ENCODE measurements at places on chromosomes 11 and 22.

DNA sequence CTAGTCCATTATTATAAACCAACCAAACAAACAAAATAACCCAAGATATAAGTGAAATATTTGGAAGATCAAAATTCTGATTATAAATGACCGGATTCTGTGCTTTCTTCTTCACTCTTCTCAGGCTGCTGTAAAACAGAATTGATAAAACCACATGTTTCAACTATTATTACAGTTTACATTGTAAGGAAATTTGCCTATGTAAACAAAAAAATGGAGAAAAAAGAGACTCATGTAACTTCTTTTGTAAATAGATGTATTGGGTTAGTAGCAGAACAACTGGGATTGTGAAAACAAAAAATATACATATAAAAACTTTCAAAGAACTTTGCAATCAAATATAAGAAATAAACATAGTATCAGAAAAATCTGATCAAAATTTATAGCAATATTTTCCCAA, 295.2 kb upstream of the CCDC179 start:
- DNase-seq = no peak

DNA sequence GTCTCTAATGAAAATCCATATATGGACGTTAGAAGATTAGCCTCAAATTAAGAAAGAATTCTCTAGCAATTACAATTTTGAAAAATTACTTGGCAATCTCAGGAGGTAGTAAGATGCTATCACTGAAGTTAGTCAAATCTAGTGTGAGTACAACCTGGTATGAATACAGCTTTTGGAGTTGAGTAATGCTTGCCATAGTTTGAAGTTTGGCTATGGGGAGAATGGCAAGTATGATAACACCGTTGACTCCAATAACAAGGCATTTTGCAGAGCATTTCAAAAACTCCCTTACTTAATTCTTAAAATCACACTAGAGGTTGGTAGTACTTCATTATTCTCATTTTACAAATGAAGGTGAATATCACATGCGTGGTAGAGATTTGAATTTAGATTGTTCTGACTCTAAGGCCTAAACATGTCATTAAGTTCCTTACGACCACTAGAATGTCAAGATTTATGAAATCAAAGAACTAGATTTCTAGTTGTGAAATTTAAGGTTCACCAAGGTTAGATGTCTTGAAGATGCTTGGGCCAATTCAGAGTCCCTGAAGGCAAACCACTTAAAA, 355.4 kb downstream of the ETS1 start:
- no peak for DNase-seq

DNA sequence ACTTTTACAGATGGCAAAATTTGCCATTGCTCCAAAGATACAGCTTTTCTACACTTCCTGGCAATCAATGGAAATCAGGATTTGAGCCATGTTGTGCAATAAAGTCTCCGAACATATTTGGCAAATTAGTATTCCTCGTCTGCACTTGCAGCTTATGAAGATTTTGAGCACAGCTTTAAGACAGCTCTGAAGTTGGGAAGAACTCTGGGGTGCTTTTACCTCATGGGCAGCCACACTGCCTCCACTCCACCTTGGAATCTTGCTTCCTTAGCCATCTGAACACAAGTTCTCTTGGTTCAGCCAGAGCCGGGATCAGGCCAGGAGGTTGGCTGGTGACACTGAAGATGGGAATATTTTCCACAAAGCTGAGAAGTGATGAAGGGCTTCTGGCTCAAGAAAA, 191.2 kb downstream of the CWF19L2 start:
- no peak for DNase-seq

DNA sequence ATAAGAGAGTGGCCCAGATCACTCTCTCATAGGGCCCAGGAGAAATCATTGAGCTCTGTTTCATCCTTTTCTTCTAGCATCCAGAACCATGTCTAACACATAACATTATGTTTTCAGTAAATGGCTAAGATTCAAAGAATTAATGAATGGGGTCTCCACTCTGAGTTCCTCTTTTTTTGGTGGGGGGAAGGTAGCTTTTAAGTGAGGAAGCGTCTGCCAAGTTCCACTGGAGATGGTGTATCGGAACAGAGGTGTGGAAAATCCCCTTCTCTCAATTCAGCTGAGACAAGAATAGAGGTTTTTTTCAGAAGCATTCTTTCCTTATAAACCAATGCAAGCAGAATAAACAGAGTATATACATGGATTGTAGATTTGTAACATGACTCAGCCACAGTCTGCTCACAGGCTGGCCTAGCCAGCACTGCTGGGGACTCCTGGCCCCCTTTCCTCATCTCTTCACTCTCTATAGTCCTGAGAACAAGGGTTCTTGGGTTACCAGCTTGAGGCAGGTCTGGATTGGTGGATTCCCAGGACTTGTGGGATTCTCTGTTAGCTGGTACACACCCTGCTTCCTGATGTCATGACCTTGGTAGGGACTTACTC, 97.2 kb downstream of the TRAF6 start:
- no peak for DNase-seq

- DNase-seq = no peak
These were observed 20.2 kb upstream of the PRDM10 start for GRCh38 chr11:130022799-130023198.

- no peak for DNase-seq
These were observed 99.7 kb upstream of the SYT13 start for GRCh38 chr11:45385844-45386243.

DNA sequence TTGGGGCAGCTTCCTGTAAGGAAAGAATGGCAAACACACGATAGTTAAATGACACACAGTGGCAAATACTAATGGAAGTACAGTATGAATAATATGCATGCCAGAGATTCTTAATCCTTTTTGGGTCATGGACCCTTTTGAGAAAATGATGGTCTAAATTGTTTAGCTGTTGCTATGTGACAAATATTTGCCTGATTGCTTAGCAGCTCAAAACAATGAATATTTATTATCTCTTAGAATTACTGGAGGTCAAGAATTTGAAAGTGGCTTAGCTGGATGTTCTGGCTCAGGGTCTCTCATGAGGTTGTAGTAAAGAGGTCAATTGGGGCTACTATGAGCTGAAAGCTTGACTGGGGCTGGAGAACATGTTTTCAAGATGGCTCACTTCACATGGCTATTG, 69.7 kb downstream of the FANCF start:
- no peak for DNase-seq

GRCh38 chr11:131909426-131910177, 539.2 kb downstream of the NTM start:
- no peak for DNase-seq

DNA sequence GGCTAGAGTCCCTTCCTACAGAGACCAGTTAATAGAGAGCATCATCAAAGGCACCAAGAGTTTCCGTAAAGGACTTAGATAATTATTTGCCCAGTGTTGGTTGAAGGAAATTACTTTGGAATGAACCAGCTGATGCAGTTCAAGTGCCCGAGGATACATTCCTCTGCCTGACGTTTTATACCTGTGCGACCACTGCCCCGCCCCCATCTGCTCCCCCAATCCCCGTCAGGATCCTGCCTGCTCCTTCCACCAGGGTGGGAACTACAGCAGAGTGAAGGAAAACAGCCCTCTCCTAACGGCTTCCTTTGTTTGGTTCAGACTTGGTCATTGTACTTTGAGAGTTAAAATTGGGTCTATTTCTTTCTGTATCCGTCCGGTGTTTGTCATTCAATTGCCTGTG, 761.5 kb downstream of the NTM start:
- DNase-seq = no peak

DNA sequence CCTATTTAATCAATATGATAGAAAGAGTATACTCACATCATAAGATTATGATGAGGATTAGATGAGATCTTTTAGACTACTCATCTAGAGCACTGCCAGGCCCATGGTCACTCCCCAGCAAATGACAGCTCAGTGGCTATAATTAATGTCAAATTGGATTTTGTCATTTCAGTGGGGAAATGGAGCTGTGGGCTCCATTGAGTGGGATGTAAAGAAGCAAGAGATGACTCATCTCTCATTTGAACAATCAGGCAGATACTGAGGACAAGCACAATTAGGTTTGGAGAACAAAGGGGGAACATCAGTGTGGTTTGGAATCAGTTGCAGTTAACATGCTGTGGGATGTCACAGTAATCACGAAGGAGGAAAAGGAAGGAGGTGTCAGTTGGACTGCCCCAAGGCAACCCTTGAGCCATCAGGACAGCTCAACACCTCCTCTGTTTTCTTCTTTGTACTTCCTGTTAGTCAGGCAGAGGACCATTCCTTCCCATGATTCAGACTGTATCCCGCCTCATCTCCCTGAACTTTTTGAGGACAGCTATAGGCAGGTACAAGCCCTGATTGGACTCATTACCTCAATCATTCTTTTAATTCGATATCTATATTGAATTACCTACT, 473.7 kb upstream of the ISX start:
- DNase-seq = no peak

- no peak for DNase-seq
These were observed 437.4 kb downstream of the MIAT start for GRCh38 chr22:27094633-27095308.

GRCh38 chr22:37862570-37863325, 13.5 kb downstream of the EIF3L start:
- DNase-seq = no peak

DNA sequence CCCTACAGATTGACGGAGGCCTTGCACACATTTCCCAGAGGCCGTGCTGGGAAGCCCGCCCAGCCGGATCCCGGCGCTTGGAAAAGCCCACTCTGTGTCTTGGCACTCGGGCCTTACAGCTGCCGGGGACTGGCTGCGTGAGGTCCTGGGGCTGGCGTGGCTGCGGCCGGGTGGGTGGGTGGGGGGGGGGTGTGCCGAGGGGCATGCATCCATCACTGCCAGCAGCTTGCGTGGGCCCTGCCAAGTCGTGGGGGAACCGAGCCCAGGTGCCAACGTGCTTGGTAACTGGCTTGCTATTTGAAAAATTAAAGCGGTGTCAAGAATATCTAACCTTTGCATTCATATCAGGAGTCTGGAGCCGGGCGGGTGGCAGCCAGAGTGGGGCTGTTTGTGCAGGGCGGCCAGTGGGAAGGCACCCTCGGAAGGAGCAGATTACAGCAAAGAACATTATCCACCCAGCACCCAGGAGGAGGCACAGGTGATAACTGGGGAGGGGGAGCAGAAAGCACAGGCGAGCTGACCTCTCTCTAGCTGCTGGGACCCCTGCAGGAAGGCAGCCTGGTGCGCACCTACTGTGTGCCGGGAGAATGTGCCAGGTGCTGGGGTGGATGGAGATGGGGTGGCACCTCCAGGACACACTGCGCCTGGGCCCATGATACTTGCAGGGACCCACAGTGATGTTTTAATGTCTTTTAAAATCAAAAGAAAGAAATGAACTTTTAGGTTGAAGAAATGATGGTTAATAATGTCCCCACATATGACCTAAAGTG, 28.5 kb upstream of the SMIM38 start:
- DNase-seq = no peak

GRCh38 chr11:60764879-60765278, 8.2 kb downstream of the MS4A15 start:
- no peak for DNase-seq

GRCh38 chr11:35822815-35823495, 120.9 kb upstream of the LDLRAD3 start:
- no peak for DNase-seq

GRCh38 chr11:14346303-14346955, 12.6 kb downstream of the RRAS2 start:
- no peak for DNase-seq

GRCh38 chr22:23231471-23232093, 51.3 kb downstream of the BCR start:
- DNase-seq = no peak

GRCh38 chr22:48574776-48575617, 1252.7 kb downstream of the BRD1 start:
- DNase-seq = no peak

DNA sequence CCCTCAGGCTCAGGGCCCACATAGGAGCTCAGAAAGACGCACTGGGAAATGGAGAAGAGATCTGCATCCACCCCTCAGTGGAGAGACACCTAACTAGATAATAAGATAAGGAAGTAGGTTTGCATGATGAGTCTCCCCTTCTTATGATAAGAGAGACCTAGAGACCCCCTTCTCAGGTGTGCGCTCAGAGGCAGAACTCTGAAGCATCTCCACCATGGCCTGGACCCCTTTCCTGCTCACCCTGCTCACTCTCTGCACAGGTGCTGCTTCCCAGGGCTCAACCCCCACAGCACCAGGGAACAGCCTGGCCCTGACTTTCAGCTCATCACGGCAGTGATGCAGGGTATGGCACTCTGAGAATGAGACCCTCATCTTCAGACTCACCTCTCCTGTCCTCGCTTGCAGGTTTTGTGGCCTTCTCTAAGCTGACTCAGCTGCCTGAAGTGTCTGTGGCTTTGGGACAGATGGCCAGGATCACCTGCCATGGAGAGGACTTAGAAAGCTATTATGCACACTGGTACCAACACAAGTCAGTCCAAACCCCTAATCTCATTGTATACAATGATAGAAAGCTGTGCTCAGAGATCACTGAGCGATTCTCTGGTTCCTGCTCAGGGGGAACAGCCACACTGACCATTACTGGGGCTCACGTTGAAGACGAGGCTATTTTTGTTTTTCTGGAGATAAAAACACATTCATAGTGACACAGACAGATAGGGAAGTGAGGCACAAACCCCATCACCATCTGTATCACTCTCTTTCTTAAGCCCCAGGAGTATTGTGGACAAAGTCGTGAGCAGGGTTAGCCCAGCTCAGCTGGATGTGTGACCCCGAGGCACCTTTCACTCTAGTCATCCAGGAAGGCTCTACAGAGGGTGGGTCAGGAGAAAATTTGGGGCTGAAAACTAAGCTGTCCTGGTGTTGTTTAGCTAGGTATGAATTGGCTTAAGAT, 29.7 kb upstream of the IGLL5 start:
- no peak for DNase-seq

DNA sequence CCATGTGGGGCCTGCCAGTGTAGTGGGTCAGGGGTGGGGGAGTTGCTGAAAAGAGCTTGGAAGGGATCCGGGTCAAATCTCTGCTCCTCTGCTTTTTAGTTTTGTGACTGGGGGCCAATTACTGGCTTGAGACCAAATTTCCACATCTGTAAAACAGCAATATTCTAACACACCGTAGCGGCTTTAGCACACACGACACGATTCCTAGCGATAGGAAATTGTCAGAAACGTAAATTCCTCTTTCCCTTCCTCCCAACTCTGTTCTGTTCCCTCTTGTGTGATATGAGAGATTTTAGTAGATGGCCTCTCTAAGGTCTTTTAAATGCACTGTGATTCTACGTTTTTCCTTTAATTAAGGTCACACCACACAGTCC, 71.9 kb downstream of the MICAL2 start:
- no peak for DNase-seq
